ENCODE measurements at places on chromosomes 7 and 10.

GRCh38 chr7:55280031-55280454, 85.1 kb upstream of the LANCL2 start:
- peak; percentile 18 for DNase-seq

- DNase-seq = no peak
Observed at GRCh38 chr7:69744026-69744425, 145.8 kb downstream of the AUTS2 start.

GRCh38 chr10:45520476-45520875, 146.5 kb downstream of the ALOX5 start:
- no peak for DNase-seq

- DNase-seq = no peak
Observed at GRCh38 chr10:51468424-51468823, 231.0 kb downstream of the CSTF2T start.

- no peak for DNase-seq
Observed at GRCh38 chr10:24907956-24908355, 44.5 kb downstream of the PRTFDC1 start.

DNA sequence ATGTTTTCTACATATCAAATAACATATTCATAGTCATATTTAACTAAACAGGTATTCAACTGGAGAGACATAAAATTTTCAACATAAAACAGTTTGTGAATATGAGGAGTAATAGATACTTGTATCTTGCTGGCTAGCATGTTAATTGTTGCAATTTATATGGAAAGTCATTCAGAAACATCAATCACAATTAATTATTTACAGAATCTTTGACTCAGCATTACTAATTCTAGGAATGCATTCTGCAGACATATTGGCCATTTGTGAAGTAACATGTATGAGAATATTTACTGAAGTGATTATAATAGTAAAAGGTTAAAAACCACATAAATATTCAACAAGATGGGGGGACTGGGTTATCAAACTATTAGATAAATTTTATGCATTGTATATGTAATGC, 203.7 kb downstream of the TSPAN12 start:
- no peak for DNase-seq

DNA sequence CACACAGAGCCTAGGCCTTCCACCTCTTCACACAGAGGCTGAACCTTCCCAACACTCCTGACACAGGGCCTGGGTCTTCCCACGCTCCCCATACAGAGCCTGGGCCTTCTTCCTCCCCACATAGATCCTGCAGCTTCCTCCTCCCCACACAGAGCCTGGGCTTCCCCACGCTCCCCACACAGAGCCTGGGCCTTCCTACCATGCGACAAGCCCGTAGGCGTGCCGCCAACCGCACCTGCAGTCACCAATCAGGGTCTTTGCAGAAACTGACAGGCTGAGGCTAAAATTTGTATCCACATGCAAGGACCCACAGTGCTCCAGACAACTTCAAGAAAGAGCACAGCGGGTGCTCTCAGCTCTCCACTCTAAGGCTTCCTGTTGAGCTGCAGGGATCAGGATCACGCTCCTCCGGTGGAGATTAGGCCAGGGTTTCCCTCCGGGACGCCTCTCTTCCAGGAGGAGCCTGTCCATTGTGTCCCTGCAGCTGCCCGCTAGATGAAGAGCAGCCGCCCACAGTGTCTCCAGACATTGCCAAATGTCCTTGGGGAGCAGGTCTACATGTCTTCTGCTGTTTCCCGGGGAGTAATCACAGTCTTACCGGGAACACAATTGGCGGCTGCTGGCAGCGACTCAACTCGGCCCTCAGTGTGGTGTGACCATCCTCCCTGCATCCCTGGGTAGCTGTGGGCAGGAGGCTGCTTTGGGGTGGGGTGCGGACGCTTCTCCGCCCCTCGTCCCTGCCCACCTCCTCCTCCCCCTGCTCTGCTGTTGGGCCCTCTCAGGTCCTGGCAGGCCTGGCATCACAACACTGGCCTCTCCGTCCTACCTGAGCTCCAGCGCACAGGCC, 9.7 kb downstream of the CFAP46 start:
- no peak for DNase-seq

- DNase-seq = no peak
Observed at GRCh38 chr7:4784799-4785198, 9.4 kb downstream of the AP5Z1 start.

DNA sequence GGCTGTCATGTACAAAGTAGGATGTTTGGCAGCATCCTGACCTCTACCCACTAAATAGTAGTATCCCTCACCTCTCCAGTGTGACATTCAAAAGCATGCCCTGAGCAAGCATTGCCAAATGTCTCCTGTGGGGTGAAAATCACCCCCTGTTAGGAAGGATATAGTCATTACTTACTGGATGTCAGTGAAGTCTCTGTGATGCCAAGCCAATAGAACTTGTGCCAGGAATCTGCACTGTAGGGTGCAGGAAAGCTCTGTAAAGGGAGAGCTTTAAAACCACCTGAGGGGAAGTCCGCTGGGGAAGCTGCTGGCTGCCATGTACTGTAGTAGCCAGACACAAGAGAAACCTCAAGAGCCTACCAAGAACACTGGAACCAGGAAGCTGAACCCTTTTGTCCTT, 170.7 kb upstream of the DKK1 start:
- no peak for DNase-seq

- no peak for DNase-seq
Observed at GRCh38 chr7:143429770-143430698, 13.2 kb upstream of the TAS2R60 start.

GRCh38 chr10:4776234-4776638, 49.8 kb upstream of the AKR1E2 start:
- DNase-seq = no peak

GRCh38 chr7:129123510-129123857, 21.0 kb upstream of the TSPAN33 start:
- no peak for DNase-seq

GRCh38 chr7:1944619-1945210, 274.6 kb downstream of the ELFN1 start:
- no peak for DNase-seq

DNA sequence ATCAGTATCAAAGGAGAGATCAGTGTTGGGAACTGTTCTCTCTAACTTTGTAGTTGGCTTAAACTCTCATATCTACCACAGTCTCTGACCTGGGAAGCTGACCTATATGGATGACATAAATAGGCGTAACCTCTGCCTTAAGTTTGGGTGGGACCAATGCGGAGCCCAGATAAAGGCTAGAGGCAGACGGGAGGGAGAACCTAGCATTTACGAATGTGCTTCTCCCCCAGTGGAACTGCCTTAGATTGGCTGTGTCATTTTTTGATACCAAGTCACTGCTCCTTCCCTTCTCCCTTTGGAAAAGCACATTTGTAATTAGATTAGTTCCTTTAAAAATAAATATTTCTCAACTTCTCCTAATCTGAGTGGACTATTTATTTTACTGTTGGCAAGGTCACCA, 23.7 kb upstream of the LRRN3 start:
- no peak for DNase-seq

DNA sequence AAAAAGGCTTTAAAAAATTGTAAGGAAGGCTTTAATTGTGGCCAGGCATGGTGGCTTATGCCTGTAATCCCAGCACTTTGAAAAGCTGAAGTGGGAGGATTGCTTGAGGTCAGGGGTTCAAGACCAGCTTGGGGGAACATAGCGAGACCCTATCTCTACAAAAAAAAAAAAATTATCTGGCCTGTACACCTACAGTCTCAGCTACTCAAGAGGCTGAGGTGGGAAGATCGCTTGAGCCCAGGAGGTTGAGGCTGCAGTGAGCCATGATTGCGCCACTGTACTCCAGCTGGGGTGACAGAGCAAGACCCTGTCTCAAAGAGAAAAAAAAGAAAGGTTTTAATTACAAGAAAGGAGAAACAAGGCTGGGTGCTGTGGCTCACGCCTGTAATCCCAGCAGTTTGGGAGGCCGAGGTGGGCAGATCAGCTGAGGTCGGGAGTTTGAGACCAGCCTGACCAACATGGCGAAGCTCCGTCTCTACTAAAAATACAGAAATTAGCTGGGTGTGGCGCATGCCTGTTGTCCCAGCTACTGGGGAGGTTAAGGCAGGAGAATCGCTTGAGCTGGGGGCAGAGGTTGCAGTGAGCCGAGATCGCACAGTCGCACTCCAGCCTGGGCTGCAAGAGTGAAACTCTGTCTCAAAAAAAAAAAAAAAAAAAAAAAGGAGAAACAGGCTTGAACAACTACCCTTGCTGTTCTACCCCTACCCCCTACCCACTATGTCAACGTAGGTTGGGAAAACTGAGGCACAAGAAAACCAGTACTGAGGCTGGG, 83.7 kb downstream of the CARD11 start:
- DNase-seq = no peak

DNA sequence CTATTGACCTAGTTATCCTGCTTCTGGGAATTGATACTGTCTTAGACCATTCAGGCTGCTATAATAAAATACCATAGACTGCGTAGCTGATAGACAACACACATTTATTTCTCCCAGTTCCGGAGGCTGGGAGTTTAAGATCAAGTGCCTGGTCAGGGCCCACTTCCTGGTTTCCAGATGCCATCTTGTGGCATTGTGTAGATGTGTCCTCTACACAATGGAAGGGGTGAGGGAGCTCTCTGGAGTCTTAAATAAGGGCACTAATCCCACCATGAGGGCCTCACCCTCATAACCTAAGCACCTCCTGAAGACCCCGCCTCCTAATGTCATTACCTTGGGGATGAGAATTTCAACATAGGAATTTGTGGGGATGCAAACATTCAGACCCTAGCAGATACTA, 62.4 kb downstream of the SLC35B4 start:
- no peak for DNase-seq

DNA sequence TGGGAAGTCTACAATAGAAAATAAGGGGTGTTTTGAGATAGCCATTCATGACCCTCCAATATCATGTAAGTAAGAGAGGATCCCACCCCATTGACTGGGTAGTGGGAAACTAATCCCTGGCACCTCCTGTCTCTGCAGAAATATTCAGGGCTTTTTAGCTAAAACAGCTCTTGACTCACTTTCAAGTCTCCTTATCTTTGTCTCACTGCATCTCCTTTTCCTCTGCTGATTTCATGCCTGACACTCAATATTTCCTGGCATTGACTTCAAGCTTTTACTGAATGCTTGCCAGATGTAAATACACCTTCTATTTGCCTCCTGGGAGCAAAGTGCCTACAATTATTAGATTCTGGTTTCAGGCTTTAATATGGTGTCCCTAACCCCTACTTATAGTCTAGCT, 57.1 kb downstream of the CHRM2 start:
- no peak for DNase-seq

- DNase-seq = no peak
Observed at GRCh38 chr7:53518319-53518718, 482.9 kb downstream of the POM121L12 start.

DNA sequence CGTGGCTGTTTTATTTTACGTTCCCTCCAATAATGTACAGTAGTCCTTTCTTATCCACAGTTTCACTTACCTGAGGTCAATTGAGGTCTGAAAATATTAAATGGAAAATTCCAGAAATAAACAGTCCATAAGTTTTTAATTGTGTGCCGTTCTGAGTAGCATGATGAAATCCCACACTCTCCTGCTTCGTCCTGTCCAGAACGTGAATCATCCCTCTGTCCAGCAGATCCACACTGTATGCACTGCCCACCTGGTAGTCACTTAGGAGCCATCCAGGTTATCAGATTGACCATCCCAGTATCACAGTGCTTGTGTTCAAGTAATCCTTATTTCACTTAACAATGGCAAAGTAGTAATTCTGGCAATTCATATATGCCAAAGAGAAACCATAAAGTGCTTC, 46.3 kb downstream of the STARD3NL start:
- DNase-seq = no peak

DNA sequence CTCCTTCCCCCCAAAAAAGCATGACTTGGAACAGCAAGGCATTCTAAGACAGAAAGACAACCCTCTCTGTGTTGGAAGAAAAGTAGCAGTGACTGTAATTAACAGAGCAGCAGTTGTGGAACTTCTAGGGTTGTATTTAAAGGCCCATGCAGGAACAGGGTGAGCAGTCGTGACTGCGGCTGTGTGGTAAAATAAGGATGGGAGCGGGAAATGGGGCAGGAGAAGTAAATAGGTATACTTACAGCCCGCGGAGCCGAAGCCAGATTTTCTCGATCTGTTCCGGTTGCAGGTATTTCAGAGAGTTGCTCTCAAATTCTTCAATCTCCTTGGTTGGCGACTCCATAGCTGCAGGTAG, 179 bp downstream of the PDE1C start:
- DNase-seq = no peak

GRCh38 chr7:129606803-129607202, 4.7 kb upstream of the NRF1 start:
- DNase-seq = no peak

GRCh38 chr10:58291538-58292174, 22.7 kb downstream of the CISD1 start:
- DNase-seq = no peak

DNA sequence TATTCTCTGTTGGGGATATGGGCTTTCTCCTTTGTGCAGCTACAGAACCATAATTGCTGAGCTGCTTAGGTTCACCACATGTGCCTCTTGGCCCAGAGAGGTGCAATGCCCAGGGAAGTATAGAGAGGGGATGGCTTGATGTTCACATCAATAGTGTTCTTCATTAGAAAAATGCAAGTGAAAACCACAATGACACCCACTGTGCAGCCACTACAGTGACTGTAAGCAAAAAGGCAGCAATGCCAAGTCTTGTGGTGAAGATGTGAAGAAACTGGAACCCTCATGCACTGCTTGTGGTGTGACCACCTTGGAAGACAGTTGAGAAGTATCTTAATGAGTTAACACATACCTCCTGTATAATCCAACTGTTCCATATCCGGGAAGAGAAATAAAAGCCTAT, 318.9 kb upstream of the ZMIZ1 start:
- DNase-seq = no peak

DNA sequence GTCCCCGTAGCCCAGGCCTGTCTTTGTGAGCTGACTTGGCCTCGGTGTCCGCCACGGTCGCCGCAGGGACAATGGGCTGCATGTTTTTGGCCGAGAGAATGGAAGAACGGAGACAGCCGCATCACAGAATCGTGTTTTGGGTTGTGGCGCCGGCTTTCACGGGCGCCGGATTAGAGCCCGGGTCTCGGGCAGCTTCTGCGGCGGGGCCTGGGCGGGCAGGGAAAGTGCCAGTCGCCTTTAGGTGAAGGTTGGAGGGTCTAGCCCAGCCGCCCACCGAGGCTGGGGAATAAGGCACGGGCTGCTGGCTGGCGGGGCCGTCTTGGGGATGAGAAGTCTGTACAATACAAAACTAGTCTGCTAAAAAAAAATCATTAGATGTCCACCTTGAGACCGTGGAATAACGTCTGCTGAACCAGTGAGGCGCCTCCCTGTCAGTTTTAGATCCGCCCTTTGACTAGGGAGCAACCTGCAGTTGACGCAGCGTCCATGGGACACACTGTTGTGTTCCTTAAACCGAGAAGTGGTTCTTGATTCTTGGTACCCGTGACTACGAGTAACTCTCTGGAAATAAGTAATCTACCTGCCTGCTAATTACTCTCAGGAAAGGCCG, 577 bp downstream of the DNAJB9 start:
- DNase-seq = no peak

DNA sequence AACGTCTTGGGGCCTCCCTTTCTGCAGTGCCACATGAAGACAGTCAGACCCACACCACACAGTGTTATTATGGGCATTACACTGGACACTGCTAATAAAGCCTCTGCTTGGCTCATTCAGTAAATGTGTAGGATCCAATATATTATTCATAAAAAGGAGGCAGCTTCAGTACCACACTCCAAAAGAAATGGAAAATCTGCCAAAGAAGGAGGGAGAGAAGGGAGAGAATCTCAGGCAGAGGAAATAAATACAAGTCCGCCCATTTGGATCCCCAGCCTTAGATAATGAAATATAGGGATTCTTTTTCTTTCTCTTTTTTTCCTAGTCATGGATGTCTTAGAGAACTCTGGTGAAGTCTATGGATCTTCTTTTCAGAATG, 162.2 kb downstream of the ELMO1 start:
- DNase-seq = no peak

Data from stimulated activated CD4-positive, alpha-beta T cell treated with anti-CD3 and anti-CD28 coated beads, TNF-alpha, amount 100 ng/mL, for 1 hour (primary cell).